Fibroblast of villous mesenchyme (primary cell): ENCODE measurements at places on chromosomes 12 and 14.
A peak's percentile ranks its signal among the peaks of the same experiment; 100 is the strongest.

- no peak for DNase-seq
Observed at GRCh38 chr14:104223101-104224041, 85.0 kb downstream of the KIF26A start.

DNA sequence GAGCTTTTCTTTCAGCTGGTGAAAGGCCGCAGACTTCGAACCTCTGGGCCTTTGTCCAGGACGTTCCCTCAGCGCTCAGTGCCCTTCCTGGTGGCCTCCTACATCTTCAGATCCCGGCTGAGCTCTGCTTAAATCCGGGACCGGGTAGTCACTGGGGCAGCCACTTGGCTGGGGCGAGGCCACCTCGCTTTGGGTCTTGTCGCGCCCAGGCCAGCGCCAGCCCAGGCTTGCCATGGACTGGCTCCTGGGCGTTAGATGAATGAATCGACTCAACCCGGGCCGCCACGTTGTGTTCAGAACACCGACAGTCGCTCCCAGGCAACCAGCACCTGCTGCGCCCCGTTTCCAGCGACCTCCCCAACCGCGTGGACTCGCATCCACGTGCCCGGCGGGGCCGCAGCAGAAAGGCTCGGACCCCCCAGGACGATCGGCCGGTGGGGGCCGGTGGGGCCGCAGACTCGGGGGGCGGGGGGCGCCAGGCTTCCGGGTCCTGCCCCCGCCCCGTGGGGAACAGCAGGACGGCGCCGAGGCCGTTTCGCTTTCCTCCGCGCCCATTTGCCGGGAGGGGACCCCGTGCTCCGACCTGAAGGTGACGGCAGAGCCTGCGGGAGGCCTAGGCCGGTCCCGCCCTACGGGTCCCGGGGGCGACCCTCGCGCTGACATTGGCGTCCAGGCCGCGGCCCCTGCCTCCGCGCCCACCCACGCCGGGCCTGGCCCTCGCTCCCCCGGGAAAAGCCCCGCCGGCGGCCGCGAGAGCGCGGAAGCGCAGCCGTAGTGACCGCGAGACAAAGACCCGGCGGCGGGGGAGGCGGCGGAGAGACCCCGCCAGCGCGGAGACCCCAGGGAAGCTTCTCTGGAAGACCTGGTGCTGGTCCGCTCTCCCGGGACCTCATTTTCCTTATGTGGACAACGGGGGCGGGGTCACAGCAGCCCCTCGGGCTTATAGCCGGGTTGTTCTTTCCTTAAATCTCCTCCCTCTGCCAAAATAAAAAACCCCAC is 37.3 kb upstream of the RCOR1 start:
- DNase-seq: peak; percentile 39

- no peak for DNase-seq
Observed at GRCh38 chr12:16121953-16122352, 155.5 kb downstream of the SLC15A5 start.

DNA sequence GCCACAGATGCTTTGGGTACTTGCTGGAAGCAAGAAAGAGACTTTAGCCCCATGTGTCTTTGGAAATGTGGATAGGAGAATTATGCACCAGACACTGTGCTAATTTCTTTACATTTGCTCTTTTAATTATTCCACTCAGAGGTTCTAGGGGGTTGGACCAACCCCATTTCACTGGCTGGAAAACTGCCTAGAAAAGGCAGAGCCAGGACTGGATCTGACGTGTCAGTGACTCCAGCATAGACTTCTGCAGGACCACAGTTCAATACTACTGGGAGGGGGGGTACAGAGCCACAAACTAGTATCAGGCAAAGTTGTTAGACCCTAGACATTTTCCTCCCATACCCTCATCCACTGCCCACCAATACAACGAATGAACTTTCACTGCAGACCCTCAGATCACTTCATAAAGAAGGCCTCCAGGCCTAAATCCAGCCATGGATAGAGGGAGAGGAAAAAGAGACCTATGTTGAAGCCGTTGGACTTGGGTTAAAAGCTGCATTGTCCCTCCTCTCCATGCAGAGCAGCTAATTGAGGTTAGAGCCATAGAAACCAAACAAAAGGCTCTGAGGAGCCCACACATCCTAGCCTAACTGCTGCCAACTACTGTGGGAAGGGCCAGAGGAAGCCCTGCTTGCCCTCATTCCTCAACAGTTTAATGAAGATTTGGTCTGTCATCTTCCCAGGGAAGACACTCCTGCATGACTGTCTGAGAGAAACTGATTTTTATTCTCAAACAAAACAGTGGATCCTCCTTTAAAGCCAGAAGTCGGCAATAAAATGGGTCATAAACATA is 68.7 kb downstream of the STON2 start:
- DNase-seq: no peak

GRCh38 chr12:50243507-50243906 is 39.8 kb downstream of the LIMA1 start:
- DNase-seq: no peak

- DNase-seq: no peak
Observed at GRCh38 chr12:5403411-5403810, 28.5 kb upstream of the NTF3 start.

- no peak for DNase-seq
Observed at GRCh38 chr12:29451888-29452287, 45.6 kb downstream of the OVCH1 start.

DNA sequence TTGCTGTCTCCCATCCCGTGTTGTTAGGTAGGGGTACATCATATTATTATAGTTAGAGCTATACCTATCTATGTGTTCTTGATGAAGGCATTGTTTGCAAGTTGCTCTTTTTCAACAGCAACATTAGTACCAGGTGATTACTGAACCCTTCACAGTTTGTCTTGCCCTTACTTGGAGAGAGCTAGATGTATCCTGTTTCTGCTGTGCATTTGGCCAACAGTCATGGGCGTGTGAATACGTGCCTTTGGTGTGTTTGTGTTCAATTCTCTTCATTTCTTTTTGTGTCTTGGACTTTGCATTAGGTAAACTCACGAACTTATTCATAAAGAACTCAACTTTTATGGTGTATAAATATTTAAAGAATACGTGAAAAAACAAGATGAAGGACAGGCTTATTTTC is 14.3 kb downstream of the ARF6 start:
- no peak for DNase-seq

DNA sequence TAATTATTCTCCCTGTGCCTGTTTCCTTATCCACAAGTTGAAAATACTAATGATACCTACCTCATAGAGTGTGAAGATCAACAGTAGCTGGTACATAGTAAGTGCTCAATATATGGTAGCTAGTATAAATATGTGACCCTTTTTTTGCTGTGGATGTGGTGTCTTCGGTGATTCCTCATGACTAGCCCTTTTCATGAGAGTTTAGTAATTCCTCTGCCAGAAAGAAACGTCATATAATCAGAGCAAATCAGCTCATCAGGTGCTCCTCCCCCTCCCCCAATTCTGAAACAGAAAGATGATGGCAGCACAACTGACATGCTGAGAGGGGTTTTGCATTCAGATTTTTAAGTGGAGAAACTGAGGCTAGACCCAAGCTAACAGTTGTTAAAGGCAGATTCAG is 210.8 kb downstream of the SLC41A2 start:
- DNase-seq: no peak

GRCh38 chr14:93799989-93800921 is 12.0 kb upstream of the PRIMA1 start:
- no peak for DNase-seq

DNA sequence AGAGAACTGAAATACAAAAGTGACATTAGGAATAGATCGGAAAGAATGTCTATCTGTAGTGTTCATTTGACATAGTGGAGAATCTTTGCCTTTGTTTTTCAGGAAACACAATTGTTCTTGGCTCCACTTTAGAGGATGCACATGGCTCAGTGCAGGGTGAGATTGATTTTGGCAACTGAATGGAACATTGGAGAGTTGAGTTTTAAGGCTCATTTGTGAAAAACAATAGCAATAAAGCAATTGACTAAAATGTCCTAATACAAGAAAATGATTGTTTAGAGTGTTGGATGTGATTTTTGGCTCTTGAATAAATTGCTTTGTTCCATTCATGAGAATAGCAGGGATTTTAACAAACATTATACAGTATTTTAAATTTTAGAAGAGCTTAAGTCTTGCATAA is 116.4 kb downstream of the SLC38A1 start:
- DNase-seq: no peak

DNA sequence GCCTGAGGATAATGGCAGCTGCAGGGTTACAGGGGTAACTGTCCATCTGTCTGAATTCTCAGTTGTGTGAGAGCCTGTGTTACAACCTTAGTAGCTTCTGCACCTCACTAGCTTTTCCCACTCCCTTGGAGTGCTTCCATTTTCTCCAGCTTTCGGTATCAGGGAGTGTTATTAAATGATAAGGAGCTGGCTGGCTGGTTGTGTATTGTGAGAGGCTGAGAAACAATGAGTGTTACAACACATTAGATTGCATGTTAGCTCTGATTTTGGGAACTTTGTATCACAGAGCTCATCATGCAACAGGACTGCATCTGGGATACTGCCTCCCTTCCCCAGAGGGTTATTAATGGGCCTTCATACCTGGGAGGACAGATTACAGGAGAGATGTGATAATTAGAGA is 723.7 kb downstream of the DIO2 start:
- no peak for DNase-seq

GRCh38 chr12:40137252-40137651 is 31.4 kb upstream of the SLC2A13 start:
- DNase-seq: no peak

DNA sequence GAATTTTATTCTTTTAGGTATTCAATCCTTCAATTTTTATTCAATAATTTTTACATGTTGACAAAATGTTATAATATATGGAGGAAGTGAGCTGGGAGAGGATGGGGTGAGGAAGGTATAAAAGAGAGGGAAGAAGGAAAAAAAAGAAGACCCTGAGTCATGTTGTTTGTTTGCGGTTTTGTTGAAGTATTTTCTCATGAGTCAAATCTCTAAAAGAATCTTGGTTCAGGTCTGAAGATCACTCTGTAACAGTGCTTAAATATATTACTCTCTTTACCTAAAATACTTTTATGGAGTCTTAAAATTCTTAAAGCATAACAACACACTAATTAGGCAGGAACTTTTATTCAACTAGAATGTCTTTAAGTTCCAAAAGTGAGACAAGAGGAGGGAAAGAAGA is 489.6 kb upstream of the GARIN6 start:
- peak; percentile 3 for DNase-seq

DNA sequence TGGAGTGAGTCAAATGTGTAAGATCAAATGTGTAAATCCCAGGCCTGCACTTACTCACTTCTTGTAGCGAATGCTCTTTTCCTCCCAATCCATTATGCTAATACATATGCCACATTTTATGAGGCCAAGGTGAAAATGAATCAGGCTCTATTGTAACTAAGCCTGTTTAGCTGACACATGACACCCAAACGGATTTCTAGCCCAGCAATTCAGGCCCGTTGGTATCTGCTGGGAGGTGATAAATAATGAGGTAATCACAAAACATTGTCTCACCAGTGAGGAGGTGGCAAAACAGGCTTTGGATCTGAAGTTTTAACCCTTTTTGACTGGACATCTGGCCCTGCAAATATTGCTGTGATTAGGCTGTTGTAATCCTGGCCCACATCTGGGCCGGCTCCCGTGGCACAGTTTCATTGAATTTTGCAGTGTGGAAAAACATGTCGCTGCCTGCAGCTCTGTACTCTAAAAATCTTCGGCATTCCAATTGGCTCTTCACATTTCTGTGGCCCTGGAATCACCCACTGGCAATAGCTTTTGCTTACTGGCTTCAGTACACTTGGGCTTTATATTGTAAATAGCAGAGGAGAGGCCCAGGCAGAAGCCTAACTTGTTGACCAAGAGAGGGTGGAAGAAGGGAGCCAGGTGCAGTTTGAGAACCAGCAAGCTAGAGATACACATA is 106.1 kb downstream of the PAX9 start:
- DNase-seq: no peak

- no peak for DNase-seq
Observed at GRCh38 chr12:10861366-10861765, 12.1 kb upstream of the PRR4 start.

GRCh38 chr12:118311666-118312065 is 61.0 kb downstream of the TAOK3 start:
- no peak for DNase-seq

- no peak for DNase-seq
Observed at GRCh38 chr14:87971010-87971409, 22.0 kb downstream of the GALC start.

DNA sequence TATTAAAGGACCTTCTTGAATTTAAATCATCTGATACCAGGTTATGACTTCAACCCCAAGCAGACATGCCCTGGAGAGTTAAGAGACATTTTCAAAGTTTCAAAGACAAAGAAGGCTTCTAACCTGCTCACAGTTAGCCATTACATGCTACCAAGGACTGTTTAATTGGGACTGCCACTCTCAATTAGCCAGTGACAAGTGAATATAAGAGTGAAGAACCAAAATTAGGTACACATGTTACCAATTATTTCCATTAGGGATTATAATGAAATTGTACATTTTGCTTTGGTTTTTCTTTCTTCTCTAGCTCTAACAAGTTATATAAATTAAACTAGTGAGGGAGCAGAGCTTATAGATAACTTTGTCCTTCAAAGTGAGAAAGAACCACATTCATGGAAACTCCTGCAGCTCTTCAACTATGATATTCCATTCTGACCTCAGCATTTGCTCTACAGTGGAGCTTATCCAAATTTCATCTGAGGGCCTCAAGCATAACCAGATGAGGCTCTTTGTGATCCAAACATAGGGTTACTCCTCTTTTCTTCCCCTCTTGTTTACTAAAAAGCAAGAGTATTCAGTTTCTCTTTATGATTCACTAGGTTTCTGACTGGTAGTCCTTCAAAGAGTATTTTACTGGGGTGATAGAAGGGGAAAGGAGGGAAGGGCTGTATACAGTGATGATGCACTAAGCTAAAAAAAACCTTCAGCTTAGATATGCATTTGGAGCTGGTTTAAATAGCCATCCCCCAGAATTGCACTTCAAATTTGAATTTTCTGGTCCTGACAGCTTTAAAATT is 91.3 kb downstream of the DUSP6 start:
- DNase-seq: no peak

- no peak for DNase-seq
Observed at GRCh38 chr14:84401631-84402030, 1128.3 kb upstream of the FLRT2 start.

- no peak for DNase-seq
Observed at GRCh38 chr12:43325786-43326185, 226.2 kb downstream of the ADAMTS20 start.

DNA sequence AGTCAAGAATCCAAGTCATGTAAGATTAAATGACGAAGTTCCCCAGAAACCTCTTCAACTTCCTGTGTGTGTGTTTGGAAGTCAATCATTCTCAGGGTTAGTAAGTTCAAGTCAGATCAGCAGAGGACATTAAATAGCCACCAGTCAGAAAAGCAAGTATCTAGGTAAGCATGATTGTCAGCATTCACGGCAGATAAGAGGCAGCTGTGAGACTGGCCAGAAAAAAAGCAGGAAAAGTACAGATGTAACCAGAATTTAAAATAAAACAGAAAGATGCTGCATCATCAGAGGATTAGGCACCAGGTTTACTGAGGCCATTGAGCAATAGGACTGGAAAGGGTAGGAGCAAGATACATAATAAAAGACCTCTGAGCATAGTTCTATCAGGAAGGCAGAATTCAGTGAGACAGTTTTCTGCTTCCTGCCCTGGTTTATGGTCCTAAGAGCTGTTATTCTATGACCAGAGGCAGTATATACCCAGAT is 606.9 kb downstream of the FSCB start:
- no peak for DNase-seq

- DNase-seq: peak; percentile 74
Observed at GRCh38 chr12:96258104-96258961, 64.2 kb downstream of the ELK3 start.

- DNase-seq: peak; percentile 23
Observed at GRCh38 chr12:92574051-92574783, 128.6 kb upstream of the PLEKHG7 start.

GRCh38 chr12:65740506-65740872 is 83.8 kb upstream of the HMGA2 start:
- DNase-seq: no peak

- peak; percentile 60 for DNase-seq
Observed at GRCh38 chr12:118061873-118062843, 1.2 kb upstream of the WSB2 start.
